ENCODE measurements at places on chromosomes 2 and 18.

- no peak for DNase-seq
Observed at GRCh38 chr2:33497221-33497650, 20.8 kb downstream of the RASGRP3 start.

GRCh38 chr18:67599277-67599676 is 82.8 kb upstream of the DSEL start:
- DNase-seq = no peak

- no peak for DNase-seq
Observed at GRCh38 chr2:20157193-20157891, 67.6 kb downstream of the SDC1 start.

DNA sequence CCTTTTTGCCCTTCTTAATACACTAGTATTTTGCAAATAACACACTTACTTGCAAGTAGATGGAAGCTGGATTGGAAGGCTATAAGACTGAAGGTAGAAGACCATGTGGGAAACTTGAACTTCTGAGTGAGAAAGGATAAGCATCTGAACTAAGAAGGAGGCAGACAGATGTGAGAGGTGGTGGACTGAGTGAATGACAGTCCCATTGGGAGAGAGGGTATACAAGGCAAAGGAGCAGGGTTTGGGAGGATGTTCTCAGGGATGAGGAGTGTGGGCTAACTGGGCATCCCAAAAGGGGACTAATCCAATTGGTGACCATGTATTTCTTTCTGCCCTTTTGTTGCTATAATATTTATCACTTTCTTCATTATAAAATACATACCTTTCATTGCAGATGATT is 20.4 kb upstream of the SESTD1 start:
- no peak for DNase-seq

- peak; percentile 47 for DNase-seq
Observed at GRCh38 chr2:162317861-162318327, 590 bp downstream of the IFIH1 start.

Measured in liver (tissue), 10 donors.